ENCODE measurements at places on chromosomes 11 and 22.

DNA sequence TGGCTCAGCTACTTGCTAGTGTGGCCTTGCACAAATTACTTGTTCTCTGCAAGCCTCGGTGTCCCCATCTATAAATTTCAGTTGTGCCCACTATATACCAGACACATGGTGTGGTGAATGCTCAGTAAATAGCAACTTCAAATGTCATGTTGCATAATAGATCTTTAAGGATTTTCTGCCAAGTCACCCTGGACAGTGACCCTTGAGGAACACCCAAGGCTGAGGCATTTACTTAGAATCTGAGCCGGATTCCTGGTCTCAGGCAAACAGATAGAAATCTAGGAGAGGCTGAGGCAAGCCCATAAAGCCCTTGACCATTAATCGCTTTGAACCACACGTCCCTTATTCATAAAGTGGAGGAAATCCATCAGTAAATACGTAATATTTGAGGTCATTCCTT, 9.7 kb downstream of the TEAD1 start:
- DNase-seq = no peak

DNA sequence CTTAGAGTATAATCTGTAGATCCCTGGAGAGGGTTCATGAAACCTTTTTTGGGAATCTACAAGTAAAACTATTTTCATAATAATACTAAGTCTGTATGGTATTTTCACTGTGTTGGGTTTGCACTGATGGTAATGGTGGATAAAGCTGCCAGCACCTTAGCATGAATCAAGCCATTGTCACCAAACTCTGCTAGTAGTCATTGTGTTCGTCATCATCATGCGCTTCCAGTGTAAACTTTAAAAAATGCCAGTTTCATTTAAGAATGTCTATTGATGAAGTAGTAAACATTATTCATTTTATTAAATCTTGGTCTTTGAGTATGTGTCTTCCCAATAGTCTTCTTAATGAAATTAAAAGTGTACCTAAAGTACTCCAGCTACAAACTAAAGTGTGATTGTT, 15.0 kb downstream of the ALKBH3 start:
- no peak for DNase-seq

DNA sequence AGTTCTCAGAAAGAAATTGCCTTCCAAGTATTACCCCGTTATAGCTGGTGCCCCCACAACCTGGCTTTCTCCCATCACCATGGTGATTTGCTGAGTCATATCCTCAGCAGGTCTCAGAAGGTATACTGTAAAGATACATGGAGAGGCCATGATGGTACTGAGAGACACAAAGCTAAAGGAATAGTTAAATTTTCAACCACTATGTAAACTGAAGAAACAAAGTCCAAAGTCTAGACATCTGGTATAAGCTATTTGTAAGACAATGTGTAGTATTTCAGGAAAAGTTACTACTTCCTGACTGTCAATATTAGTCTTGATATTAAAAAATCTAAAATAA, 377.1 kb downstream of the DCDC1 start:
- DNase-seq = no peak

DNA sequence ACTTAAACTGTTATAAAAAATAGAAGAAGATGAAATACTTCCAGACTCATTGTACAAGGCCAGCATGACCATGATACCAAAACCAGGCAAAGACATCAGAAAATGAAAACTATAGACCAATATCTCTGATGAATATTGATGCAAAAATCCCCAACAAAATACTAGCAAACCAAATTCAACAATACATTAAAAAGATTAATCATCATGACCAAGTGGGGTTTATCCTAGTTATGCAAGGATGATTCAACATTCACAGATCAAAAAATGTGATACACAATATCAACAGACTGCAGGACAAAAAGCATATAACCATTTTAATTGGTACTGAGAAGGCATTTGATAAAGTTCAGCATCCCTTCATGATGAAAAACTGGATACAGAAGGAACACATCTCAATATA, 824.5 kb upstream of the RAG2 start:
- no peak for DNase-seq

DNA sequence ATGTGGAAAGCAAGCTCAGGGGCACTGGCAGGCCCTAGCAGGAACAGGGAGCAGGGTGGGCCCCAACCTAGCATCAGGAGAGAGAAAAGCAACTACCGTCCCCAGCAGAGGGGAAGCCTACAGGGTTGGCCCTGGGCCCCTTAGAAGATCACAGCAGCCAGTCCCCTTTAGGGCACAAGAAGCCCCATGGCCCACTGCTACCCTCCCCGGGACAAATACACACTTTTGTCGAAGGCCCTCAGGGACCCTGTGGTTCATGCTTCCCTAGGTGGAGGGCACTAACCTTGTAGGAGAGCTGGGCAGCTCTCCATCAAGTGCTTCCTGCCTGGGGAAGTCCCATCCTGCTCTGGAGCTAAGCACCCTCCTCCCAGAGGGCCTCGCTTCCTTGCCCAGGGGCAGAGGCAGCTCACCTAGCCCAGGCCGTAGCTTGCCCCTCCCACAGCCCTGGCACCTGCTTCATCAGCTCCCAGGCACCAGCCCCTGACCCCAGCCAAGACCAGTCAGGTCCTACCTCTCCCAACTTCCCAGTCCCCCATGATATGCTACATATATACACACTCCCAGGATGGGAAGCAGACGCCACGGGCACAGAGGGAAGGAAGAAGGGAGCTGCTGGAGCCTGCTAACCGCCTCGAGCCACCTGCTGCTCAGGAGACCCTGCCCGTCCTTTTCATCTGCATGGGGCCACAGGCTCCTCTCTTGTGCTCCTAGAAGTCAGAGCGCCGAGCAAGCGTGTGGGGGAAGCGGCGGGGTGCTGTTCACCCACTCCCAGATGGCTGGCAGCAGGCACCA, 20.1 kb downstream of the SUN2 start:
- no peak for DNase-seq

- peak; percentile 67 for DNase-seq
These were observed 714 bp downstream of the SDF2L1 start for GRCh38 chr22:21642584-21643448.

- DNase-seq = no peak
These were observed 3.6 kb upstream of the OR51L1 start for GRCh38 chr11:4991060-4991459.

- no peak for DNase-seq
These were observed 138.5 kb downstream of the MYO18B start for GRCh38 chr22:25880524-25880923.

GRCh38 chr11:78654071-78654470, 79.4 kb upstream of the NARS2 start:
- DNase-seq = no peak

DNA sequence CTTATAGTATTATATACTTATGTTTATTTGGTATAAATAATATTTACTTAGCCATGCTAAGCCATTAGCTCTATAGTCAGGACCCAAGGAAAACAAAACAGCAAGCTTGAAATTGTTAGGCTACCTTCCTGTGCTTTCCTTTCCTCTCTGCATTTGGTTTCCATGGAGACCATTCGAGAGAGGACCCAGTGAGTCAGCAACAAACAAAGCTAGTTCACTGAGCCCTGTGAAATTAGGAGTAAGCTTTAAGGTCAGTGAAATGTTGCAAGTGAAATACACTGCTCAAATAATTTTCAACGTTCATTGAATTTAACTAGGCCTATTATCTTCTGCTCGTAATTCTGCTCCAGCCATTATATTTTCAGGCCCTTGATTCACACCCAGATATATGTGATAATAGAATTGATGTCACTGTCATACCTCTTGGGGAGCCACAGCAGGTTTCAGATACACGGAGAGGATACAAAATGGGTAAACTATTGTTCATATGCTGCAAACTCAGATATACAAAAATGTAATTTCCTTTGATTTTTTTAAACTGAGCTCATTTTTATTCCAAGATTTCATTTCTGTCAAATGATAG, 9.1 kb upstream of the OR10D3 start:
- DNase-seq = no peak

- no peak for DNase-seq
These were observed 36.3 kb downstream of the KCNQ1OT1 start for GRCh38 chr11:2663506-2663905.

DNA sequence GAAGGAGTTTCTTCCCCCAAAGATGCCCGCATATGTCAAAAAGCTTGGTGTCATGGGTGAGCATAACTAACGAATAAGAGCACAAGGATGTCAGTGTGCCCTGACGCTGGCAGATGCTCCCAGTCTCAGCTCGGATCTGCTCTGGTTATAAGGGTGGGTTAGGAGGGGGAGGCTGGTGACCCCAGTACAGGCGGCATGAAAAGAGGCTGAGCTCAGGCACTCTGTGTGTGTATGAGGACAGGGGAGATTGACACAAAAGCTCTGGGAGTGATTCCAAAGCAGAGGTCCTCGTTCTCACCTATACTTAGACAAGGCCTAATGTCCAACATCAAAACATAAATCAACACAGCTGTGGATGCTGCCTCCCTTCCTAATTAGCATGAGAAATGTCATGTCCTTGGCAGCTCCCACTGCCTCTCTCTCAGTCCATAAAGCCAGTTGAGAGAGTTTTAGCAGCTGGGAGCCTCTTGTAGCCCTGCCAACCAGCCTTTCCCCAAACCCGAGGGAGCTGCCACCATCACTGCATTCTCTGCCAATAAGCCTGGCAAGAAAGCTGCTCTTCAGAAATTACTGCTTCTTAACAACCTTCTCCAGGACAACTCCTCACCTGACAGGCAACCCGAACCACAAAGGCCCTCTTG, 59.8 kb downstream of the SC5D start:
- no peak for DNase-seq

DNA sequence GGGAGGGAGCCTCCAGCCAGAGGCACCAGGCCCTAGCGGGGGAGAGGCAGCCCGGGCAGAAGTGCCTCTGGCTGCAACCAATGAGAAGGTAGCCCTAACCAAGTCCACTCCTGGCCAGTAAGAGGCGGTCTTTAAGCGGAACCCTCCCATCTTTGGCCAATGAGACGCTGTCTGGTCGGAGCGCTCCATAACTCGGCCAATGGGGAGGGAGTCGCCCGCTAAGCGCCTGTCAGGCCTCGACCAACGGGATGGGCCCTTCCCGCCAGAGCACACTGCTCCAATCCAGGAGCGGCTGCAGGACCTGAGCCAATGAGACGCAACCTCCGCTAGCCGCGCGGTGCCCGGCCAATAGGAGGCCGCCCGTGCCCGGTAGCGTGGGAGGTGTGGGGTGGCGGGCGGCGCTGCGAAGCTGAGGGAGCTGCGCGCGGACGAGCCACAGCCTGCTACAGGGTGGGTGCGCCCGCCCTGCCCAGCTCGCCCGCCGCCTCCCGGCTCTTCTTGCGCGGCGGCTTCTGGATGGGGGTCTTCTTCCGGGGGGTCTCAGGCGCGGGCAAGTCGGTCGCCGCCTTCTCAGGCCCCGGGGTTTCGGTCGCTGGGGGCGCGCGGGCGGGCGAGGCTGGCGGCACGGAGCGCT, 12.6 kb downstream of the SCARF2 start:
- no peak for DNase-seq

GRCh38 chr11:72436661-72437060, 2.3 kb upstream of the CLPB start:
- DNase-seq = no peak

DNA sequence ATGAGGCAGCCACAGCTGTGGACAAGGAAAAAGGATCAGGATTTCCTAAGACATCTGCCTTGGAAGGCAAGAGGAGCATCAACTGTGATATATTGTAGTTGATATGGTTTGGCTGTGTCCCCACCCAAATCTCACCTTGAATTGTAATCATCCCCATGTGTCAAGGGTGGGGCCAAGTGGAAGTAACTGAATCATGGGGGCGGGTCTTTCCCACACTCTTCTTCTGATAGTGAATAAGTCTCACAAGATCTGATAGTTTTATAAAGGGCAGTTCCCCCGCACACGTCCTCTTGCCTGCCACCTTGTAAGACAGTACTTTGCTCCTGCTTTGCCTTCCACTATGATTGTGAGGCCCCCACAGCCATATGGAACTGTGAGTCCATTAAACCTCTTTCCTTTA, 10.2 kb downstream of the RIC8A start:
- no peak for DNase-seq

DNA sequence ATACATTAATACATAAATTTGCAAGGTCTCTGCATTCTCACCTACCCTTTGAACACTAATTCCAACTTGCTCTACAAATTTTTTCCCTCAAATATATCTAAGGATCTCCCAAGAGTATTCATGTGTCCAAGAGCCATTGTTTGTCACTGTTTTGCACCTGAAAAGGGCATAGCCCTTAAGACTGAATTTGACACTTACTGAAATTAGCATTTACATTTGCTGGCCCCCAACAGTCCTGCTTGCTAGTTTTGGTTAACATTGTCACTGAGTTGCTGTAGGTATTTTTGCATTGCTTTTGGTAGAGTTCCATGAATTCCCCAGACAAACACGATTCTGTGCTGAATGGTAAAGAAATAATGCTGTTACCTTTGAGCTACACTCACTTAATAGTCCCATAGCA, 57.3 kb downstream of the KCNA4 start:
- DNase-seq = no peak

DNA sequence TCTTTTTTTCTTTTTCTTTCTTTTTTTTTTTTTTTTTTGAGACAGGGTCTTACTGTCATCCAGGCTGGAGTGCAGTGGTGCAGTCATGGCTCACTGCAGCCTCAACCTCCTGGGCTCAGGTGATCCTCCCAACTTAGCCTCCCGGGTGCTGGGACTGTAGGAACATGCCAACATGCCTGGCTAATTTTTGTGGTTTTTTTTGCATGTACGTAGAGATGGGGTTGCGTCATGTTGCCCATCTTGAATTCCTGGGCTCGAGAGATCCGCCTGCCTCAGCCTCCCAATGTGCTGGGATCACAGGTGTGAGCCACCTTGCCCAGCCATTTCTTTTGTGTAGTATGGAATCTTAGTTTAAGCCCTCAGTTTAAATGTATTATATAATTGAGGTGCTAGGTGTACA, 20.4 kb downstream of the MTMR3 start:
- DNase-seq = no peak

- no peak for DNase-seq
These were observed 49.8 kb downstream of the OSBPL5 start for GRCh38 chr11:3115321-3115720.

DNA sequence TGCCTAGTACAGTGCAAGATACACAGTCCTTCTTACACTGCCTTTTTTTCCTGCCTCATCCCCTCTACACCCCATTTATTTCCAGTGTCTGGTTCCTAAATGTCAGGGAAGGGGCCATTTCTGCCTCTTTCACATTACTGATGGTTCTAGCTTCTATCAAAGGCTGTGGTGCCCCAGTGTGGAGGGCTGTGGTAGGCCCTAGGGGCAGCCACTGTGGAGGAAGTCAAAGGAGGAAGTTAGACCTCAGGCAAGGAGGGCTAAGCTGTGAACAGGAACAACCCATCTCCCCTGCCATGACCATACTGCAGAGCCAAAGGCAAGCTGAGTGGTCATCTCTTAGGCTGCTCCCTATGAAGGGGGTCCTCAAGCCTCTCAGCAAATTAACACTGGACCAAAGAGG, 81.9 kb upstream of the CRTAM start:
- peak; percentile 50 for DNase-seq

All from GM10248 (cell line).